ENCODE measurements at places on chromosomes 11 and 22. TPM values are rescaled to one million over a fixed set of nuclear protein-coding genes. Genes with fewer than 3 reads are reported as not detected.

CLDN5 gene
- 322 TPM for total RNA-seq

DNA sequence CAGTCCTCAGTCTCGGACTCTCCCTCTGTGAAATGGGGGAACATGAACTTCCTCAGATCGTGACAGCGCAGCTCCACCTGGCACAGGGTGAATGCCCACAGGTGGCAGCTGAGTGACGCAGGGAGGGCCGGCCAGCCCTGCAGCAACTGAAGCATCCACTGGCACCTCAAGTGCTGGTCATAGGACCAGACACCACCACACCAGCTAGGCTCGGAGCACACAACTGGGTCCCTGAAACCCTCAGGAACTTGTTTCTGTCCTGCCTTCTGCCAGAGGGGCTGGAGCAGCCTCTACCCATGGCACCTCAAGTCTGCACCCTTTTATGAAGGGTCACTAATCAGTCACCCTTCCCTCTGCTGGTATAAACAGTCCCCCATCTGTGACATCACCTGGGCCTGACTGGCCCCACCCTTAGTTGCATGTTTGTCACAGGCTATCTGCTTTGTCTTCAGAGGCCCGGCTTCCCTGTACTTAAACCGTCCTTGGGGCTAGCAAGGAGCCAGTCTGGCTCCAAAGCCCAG, 7.4 kb upstream of the CDC42BPG start:
- DNase-seq: no peak

OSM gene
- 3.3 TPM for total RNA-seq

GRCh38 chr22:41048791-41049717, 43.3 kb upstream of the EP300 start:
- DNase-seq: peak; percentile 93

DNA sequence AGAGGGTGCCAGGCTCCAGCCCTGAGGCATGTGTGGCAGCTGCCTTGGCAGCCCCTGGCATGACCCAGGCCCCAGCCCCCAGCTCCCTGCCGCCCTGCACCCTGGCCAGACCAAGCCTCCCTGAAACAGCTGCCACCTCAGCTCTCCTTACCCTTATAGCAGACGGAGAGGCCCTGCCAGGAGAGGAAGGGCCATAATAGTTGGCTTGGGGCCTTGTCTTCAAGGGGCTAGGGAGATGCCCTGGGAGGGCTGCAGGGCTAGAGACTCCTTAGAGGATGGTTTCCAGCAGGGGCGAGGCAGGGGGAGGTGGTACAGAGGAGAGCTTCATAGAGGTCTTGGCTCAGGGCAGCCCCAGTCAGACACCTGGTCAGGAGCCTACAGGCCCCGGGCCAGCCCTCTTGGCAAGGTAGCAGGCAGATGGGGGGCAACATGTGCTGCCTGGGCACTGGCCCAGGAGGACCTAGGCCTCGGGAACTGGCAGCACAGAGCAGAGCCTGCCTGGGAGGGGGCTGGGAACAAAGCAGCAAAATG, 13.0 kb downstream of the SMTN start:
- DNase-seq: no peak

SYT7 gene
- total RNA-seq: 2.8 TPM

DNA sequence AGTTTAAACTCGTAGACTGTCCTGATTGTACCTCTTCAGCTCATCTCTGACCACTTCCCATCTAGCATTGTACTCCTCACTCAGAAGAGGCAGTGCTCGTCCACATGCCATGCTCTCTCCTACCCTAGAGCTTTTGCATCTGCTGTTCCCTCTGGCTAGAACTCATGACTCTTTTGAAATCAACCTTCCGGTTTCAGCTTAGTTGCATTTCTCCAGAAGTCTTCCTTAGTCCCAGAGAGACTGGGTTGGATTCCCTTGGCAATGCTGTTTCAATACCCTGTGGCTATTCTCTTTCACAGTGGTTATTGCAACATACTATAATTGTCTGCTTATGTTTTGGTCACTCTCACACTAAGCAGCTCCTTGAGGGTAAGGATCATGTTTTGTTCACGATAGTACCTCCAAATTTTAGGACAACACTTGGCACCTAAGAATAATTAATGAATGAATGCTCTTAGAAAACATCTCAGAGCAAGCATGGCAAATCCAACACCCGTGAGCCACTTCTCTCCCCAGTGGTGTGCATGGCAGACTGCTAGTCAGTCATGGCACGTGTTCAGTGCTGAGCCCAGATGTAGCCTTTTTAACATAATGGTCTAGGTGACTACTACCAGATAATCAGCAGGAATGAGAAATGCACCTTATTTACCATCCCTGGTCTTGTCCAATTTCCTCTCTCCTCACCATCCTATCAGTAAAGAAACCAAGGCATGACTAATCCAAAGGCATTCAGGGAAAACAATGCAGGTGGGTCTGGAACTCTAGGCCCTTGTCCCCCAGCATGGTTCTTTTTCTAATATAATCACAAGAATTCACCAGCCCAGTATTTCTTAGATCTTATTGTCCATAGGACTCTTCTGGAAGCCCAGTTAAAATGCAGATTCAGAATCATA, 14.5 kb downstream of the SEPTIN3 start:
- DNase-seq: no peak
